ENCODE measurements at places on chromosomes 7 and 10.
A peak's percentile ranks its signal among the peaks of the same experiment; 100 is the strongest.

- DNase-seq, result no peak
Measured at GRCh38 chr10:14678637-14679036, 96.1 kb downstream of the FAM107B start.

DNA sequence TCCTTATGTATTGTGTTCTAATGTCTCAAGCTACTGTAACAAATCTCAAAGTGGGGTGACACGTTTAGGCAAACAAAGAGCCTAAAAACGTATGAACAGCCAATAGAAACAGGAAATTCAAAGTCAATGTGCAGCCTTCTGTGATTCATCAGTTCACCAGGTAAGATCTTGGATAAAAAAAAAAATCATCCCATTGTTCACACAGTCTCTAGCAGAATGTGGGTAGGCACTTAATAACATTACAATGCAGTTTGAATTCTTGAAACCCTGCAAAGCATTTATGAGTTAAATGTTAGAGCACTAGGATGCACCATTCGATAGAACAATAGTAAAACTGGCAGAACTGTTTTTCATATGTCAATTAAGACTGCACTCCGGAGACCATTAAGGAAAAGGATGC, 88.2 kb upstream of the HDAC9 start:
- no peak for DNase-seq

DNA sequence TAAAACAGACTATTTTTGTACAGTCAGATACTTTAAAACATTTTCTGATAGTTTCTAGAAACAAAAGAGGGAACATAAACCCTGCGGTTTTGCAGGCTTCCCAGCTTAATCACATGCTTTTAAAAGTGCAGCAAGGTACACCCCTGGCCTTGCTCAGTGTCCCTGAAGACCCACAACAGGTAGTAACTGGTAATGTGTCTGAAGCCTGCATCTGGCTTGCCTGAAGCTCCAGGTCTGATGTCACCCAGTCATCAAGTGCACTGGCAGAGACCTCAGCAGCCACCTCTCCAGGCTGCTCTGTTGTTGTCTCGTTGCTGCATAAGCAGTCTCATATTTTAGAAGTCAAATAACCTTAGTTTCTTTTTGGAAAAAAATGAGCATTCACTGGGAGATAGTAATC, 376.1 kb upstream of the MTPN start:
- no peak for DNase-seq

DNA sequence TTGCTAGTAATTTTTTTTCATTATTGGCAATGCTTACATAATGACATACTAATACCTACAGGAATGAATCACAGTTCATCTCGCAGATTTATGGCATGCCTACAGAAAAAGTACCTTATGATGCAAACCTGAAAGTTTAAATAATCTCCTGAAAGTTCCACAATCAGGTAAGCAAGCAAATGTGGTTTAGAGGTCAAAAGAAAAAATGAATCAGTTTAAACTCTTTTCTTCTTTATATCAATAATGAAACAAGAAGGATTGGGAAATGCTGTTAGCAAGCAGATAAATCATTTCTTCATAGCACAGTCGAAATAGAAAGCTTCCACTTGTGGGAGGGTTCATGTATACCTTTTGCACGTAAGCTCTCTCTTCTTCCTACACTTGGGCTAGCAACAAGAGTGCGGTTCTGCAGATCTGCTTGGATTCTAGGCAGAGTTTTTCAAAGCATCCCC, 53.7 kb upstream of the MTPN start:
- no peak for DNase-seq

DNA sequence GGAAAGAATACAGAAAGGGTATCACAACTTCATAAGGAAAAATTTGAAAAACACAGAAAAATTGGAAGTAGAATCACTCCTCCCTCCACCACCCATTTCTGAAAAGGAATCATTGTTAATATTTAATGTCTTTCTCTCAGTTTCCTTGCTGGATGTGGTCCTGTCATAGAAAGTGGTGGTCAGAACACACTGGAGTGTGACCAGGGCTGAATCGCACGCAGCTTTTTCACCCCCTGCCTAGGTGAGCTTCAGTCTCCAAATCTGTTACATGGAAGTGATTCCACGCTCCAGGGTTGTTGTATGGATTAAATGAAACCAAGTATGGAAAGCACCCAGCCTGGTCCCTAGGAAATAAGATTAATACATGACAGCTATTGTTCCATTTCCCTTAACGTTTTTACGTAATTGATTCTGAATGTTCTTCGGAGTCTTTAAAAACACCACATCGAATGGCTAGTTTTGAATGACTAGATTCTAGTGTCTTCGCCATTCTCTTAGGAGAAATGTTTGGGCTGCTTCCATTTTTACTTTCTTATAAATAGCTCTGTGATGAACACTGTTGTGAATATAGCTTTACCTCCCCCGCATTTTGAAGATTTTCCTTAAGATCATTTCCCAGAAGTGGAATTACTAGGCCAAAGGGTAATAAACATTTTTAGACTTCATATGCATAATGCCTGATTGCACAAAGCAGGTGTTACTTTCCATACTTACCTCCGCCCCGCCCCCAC, 10.9 kb upstream of the DUSP5 start:
- DNase-seq, result no peak

DNA sequence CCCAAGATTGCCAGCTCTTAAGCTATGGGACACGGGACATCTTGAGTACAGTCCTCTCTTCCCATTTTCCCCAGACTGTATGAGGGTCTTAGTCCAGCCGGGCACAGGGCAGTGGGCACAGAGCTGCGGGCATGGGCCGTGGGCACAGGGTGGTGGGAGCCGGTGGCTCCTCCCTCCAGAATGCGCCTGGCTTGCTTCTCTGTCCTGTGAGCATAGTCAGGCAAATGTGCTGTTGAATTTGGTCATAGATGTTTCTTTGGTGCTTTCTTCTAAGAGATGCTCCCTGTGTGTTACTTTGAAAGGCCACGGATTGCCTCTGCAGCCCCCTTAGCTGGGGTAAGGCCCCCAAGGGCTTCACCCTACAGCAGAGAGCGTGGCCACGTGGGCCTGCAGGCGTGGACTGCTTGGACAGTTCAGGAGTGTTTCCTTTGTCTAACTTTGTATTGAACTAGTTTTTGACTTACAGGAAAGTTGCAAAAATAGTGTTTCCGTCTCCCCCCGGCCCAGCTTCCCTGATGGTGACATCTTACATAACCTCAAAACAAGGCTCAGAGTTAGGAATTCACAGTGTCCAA, 24.7 kb downstream of the LRRC27 start:
- DNase-seq, result no peak

GRCh38 chr7:86664991-86665390, 21.3 kb downstream of the GRM3 start:
- no peak for DNase-seq

DNA sequence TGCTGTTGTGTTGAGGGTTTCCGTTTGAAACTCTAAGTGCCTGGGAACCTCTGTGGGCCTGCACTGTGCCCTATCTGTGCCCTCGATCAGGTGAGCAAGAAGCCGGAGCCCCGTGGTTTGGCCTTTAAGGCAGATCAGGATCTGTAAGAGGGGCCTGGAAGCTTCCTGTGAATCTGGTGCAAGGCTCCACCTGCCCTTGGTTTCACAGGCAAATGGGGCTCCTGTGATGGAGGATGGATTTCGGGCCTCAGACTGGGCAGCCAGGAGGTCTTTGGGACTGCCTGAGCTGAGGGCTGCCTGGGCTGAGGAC, 21.6 kb downstream of the SCART1 start:
- DNase-seq, result no peak

- DNase-seq, result peak; percentile 24
Measured at GRCh38 chr7:47739301-47739875, 157.5 kb upstream of the TNS3 start.

- no peak for DNase-seq
Measured at GRCh38 chr7:141220263-141220880, 146.5 kb downstream of the TMEM178B start.

- DNase-seq, result peak; percentile 21
Measured at GRCh38 chr10:131743190-131744151, 157.3 kb upstream of the PPP2R2D start.

GRCh38 chr10:44792119-44792775, 118.9 kb upstream of the TMEM72 start:
- DNase-seq, result no peak
